ENCODE measurements at places on chromosomes 3 and 15.

DNA sequence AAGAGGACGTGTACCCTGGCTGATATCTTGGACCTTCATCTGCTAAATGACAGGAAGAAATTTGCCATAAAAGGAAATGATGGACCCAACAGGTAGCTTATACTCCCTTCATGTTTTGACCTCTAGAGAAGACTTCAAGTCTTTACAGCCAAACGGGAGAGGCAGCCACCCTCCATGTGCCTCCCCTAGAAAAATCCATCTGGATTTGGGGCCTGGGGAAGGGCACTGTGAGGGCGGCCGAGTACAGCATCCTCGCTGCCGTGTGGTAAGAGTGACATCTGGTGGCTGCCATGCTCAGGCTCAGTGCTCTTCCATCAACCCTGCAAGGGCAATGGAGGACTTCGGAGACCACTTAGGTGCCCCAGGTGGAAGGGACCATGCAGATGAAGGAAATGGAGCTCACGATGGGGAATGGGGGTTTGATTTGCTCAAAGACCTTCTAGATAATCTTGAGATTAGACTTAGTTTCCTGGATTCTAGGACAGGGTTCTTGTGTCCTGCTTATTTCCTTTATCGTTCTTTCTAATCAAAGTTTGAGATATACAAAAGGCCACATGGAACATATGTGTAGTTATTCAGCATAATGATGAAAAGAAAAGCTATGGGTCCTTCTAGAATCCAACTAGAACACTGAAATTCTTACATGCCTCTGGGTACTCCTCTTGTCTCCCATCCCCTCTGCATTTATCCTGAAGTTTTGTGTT lies 44.4 kb downstream of the AQP9 start:
- no peak for DNase-seq

DNA sequence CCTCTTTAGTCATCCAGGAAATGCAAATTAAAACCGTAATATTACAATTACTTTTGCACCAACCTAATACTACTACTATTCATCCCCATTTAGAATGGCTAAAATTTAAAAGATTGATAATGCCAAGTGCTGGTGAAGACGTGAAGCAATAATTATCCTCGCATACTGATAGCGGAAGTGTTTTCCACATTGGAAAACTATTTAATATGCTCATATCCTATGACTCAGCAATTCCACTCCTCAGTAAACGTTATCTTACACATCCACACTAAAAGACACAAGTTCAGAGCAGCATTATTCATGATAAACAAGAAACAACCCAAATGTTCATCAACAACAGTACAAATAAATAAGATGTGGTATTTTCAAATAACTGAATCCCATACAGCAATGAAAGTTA lies 70.6 kb downstream of the VPS13C start:
- no peak for DNase-seq

- no peak for DNase-seq
Measured at GRCh38 chr3:28191363-28191762, 50.1 kb upstream of the CMC1 start.

GRCh38 chr15:89787944-89788343 lies 11.8 kb downstream of the MESP2 start:
- no peak for DNase-seq

DNA sequence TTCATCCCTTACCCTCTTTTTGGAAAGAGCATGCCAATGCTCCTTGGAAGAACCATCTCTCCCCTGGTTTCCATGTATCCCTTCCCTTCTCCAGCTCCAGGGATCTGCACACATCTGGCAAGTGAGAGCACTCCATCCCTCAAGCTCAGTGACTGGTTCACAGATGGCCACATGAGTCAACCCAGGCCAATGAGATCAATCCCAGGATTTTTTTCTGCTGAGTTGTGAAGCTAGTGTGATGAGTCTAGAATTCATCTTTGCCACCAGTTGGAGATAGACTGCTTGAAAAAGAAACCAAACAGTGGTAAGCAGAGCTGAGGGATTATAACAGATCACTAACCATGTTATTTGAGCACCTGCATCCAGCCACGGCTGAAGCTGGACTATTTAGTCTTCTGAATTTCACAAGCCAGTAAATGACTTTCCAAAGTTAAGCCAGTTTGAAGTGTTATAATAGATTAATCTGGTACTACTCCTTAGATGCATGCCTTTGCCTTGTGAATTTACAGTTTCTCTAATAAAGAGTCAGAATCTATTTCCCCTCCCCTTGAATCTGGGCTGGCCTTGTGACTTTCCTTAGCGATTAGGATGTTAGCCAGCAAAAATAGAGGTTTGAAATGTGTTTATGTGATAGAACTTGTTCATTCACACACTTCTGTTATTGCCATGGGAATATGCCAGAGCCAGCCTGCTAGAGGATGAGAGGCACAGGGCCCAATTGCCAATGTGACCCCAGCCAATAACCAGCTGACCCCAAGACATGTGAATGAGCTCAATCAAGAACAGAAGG lies 159.8 kb downstream of the WNT5A start:
- DNase-seq: no peak

DNA sequence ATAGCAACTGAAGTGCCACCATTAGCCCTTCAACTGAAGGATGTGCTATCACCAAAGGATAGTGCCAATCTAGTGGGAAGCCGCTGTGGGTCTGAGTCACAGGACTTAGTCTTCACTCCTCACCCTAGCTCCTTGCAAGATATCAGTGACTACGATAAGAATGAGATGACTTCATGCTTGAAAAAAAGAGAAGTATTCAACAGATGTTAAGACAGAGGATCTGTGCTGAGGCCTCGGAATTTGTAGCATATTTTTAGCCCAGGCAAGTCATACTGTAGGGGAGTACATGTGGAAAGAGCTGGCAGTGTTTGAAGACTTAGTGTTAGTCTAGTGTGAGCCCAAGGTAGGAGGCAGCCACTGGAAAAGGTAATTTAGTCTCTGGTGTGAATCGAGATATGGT lies 270.7 kb upstream of the LRTM1 start:
- no peak for DNase-seq

DNA sequence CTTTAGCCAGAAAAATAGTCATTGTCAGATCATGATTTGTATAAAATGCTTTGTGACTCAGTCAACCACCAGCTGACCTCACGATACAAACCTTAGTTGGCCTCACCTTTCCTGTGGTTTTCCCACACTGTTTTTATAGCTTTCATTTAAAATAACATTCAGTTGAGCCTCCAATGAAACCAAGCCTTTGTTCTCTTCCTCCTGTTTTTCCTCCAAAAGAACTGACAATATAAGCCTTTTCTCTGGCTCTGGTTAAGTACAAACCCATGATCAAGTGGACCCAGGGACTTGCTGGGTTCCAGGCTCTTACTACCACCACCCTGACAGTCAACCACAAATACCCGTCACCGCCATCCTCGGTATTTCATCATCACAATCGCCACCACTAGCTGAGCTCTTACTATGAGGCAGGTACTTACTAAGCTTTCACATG lies 81.7 kb downstream of the TAMM41 start:
- no peak for DNase-seq

- DNase-seq: no peak
Measured at GRCh38 chr3:30934208-30934550, 39.7 kb upstream of the GADL1 start.

DNA sequence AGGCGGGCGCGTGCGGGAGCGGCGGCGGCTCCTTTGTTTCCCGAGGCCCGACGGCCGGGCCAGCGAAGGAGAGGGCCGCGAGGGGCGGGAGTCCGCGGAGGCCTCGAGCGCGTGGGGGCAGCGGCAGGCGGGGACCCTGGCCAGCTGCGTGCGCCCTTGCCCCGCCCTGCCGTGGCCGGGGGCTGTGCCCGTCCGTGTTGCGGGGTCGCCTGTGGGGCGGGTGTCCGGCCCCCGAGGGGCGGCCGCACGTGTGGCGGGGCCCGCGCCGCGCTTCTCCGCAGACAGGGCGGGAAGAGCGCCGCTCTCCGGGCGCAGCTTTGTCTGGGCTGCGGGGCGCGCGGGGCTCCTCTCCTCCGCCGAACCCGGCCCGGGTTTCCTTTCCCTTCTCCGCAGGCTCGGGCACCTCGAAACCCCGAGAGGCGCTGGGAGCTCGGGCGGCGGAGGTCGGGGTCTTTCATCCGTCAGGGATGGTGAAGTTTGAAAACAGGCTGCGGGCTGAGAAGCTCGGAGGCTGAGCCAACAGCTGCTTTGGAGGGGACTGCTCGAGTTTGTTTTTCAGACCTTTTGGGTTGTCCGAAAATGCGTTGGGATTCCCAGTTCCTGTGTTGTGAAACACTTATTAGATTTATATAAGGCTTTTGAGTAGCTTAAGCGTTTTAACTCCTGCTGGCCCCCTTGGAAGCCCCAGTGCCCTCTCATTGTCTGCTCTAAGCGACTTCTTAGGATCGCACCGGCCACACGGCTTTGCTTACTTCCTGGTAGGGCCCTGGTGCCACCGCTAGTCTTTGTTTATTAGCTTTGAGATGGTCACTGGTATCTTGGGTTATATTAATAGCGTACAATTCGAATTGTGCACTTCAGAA lies 817 bp downstream of the USP3 start:
- no peak for DNase-seq

GRCh38 chr3:155360281-155360680 lies 66.8 kb upstream of the STRIT1 start:
- no peak for DNase-seq

DNA sequence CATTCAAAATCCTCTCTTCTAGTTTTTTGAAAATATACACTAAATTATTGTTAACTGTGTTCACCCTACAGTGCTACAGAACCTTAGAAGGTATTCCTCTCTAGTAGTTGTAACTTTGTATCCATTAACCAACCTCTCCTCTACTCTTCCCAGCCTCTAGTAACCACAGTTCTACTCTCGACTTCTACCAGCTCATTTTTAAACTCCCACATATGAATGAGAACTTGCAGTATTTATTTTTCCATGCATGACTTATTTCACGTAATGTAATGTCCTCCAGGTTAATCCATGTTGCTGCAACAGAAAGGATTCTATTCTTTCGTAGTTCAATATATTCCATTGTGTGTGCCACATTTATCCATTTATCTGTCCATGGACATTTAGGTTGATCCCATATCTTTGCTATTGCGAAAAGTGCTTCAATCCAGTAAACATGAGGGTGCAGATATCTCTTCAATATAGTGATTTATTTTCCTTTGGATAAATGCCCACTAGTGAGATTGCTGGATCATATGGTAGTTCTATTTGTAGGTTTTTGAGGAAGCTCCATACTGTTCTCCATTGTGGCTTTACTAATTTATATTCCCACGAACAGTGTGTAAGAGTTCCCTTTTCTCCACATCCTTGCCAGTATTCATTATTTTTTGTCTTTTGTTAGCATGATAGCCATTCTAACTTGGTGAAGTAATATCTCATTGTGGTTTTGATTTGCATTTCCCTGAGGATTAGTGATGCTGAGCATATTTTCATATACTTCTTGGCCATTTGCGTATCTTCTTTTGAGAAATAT lies 113.7 kb upstream of the SMAD3 start:
- DNase-seq: no peak

- DNase-seq: no peak
Measured at GRCh38 chr3:184334470-184335158, 2.8 kb upstream of the FAM131A start.

GRCh38 chr3:131007256-131007655 lies 19.4 kb downstream of the ASTE1 start:
- no peak for DNase-seq

DNA sequence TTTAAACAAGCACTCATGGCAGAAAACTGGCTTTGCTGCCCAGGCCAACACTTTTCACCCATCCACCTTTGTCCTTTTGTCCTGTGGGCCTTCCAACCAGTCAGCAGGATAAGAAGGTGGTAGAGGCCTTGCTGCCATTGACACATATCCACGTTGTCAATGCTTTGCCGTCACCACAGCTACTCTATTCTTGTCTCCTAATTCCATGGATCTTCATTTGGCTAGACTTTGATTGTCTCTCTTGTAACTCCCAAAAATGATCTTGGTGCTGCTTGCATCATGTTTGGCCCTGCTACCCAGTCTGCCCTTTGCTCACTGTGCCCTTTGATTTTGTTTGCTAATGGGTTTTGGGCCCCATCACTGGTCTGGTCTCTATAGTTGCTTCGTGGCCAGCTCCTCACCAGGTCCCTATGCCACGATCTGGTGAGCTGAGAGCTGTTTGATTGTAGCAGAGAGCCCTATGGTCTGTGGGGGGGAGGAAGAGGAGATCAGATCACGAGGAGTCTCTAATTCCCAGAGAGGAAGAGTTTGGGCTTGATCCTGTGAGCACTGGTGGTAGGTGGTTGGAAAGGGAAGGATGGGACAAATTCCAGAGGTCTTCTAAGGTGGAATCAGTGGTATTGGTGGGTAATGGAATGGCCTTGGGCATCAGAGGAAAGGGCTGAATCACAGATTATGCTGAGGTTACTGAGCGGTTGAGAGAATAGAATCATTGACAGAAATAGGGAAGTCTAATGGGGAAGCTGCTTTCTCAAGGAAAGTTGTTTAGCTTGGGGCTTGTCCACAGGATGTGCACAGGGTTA lies 40.3 kb downstream of the ABHD2 start:
- no peak for DNase-seq

DNA sequence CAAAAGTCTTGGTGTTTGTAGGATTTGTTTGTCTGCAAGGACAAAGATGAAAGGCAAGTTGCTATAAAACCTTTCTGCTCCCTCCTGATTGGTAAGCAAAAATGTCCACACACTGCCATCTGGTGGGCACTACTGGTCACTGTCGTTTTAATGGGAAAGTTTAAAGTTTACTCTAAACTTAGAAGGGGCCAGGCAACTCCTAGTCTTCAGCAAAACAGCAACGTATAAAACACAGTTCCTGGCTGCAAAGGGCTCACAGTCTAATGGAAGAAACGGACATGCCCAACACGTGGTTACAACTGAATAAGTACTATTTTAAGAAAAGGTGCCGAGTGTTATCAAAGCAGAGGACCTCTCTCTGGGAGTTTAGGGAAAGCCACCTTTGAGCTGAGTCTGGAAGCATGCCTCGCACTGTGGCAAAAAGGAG lies 23.7 kb upstream of the TPRG1 start:
- DNase-seq: peak; percentile 48

GRCh38 chr15:58539548-58539947 lies 107.8 kb downstream of the LIPC start:
- DNase-seq: no peak

GRCh38 chr3:20236603-20237002 lies 50.6 kb upstream of the SGO1 start:
- DNase-seq: no peak

- no peak for DNase-seq
Measured at GRCh38 chr3:143235614-143236204, 116.1 kb downstream of the CHST2 start.

GRCh38 chr3:143590660-143591059 lies 257.6 kb downstream of the SLC9A9 start:
- no peak for DNase-seq

GRCh38 chr3:190644766-190645165 lies 130.9 kb downstream of the IL1RAP start:
- no peak for DNase-seq
